ENCODE measurements at places on chromosomes 6 and 20.

GRCh38 chr6:143501851-143502250 is 9.7 kb downstream of the FUCA2 start:
- no peak for DNase-seq

GRCh38 chr6:152596726-152597125 is 40.4 kb downstream of the SYNE1 start:
- no peak for DNase-seq

DNA sequence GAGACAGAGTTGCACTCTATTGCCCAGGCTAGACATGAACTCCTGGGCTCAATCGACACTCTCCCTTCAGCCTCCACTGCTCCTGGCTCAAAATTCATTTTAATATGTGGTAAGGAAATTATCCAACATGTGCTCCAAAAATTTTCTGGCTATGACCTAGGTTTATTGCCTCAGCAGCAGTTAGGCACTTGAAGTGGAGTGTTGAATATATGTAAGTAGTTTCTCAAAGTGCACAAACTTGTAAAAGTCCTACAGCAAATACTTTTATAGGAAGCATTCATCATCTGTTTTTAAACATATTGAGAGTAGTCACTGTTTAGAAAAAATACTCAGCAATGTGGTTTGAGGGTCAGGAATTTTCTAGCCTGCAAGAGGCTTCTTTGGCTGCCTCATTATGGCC is 13.2 kb downstream of the FILIP1 start:
- DNase-seq: no peak

DNA sequence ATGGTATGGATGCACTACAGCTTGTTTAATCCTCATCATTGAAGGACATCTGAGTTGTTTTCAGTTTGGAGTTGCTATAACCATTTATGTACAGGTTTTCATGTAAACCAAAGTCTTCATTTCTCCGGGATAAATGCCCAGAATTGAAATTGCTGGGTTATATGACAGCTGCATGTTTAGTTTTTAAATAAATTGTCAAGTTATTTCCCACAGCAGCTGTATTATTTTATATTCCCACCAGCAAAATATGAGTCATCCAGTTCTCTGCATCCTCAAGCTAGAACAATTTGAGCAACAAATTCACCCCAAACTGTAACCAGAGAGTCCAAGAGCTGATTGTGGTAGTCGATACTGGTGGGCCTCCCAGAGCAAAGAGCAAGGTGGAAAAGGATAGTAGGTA is 161.0 kb upstream of the PRND start:
- no peak for DNase-seq

- DNase-seq: peak; percentile 39
These were observed 1.2 kb downstream of the MYB start for GRCh38 chr6:135182071-135183001.

DNA sequence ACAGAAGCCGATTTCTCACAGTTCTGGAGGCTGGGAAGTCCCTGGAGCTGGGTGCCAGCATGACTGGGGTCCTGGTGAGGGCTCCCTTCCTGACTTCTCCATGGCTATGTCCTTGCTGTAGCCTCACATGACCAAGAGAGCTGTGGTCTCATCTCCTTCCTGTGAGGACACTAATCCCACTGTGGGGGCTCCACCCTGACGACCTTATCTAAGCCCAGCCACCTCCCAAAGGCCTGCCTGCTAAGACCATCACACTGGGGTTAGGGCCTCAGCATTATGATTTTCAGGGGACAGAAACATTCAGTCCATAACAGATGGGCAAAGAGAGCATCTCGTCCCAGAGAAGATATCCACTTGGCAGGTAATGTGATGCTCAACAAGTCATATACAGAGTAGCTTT is 16.8 kb downstream of the RPP40 start:
- DNase-seq: no peak

- no peak for DNase-seq
These were observed 38.5 kb upstream of the NAA20 start for GRCh38 chr20:19978511-19979210.

Data from NCI-H748 treated with DMSO at 0.1 percent for 48 hours (cell line).